ENCODE measurements at places on chromosomes 16 and 17.

DNA sequence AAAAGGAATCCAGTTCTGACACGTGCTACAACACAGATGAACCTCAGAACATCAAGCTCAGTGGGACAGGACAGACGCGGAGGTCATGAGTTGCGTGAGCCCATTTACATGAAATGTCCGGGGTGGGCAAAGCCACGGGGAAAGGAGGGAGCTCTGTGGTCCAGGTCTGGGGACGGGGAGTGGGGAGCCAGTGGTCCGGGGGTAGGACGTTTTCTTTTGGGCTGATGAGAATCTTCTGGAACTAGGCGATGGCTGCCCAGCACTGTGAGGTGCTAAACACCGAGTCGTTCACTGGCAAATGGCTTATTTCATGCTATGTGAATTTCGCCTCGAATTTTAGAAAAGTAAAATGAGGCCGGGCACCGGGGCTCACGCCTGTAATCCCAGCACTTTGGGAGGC is 2.6 kb upstream of the LMF1 start:
- DNase-seq: no peak

GRCh38 chr16:442976-443375 is 17.5 kb downstream of the RAB11FIP3 start:
- no peak for DNase-seq

DNA sequence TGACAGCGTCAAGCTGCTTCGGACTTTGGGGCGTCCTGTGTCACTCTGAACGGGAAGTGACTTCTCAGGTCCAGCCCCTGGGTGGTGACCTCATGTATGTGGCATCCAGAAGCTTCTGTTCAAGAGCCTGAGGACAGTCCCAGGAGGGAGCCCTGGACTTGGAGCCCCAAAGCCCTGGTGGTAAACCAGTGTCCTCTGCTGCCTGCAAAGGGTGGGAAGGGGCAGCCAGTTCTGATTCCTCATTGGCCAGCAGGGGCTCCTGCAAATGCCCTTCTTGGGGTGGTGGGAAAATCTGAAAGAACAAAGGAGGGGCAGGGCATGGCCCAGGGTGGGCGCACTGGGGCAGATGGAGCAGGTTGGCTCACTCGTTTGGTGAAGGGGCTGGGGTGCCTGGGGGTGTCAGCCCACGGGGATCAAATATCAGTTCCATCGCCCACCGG is 1.6 kb downstream of the OSGIN1 start:
- DNase-seq: no peak

DNA sequence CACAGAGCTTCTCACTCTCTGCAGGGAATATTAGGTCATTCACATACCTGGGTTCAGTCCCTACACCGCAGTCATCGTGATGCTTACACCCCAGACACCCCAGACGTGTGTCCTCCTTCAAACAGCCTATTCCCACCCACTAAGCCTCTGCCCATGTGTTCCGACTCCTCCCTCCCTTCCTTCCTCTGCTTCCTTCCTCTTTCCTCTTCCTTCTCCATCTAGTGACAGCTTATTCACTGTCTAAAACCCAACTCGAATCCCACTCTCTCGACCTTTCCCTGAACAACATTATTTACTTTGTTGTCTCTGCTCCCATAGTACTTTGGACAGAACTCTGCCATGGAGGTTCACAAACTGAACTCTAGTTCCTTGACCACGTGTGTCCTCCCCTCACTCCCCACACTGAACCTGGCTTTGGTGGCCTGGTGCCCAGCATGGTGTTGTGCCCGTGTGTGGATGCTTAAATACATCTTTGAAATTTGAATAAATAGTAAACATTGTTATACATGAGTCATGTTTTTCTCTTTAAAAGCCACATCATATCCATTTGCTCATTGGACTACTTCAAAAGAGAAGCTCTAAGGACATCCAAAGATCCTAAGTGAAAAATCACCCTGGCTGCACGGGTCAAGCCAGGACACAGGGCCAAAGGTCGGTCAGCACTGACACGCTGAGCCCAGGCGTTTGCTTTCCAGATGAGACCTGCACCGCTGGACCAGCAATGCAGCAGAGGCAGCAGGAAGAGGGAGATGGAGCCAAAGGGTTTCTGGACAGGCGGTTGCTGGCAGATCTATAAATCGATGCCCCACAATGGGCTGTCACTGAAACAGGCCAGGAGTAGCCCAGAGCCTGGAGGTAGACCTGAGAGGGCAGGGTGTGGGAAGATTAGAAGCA is 14.1 kb upstream of the G6PC1 start:
- no peak for DNase-seq

DNA sequence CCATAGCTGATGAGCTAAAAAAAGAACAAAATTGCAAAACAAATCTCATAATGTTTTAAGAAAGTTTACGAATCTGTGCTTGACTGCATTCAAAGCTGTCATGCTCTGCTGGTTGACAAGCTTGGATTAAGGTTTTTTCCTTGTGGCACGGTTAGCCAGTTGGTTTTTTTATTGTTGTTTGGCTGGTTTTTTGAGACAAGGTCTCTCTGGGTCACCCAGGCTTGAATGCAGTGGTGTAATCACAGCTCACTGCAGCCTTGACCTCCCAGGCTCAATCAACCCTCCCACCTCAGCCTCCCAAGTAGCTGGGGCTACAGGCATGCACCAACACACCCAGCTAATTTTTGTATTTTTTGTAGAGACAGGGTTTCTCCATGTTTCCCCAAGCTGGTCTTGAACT is 45.7 kb downstream of the PHKB start:
- DNase-seq: no peak

GRCh38 chr17:61555127-61555566 is 35.9 kb downstream of the NACA2 start:
- no peak for DNase-seq

Measured in activated B cell treated with CpG ODN at 0.5 μM for 24 hours (primary cell).